ENCODE measurements at places on chromosomes 6 and 20.

DNA sequence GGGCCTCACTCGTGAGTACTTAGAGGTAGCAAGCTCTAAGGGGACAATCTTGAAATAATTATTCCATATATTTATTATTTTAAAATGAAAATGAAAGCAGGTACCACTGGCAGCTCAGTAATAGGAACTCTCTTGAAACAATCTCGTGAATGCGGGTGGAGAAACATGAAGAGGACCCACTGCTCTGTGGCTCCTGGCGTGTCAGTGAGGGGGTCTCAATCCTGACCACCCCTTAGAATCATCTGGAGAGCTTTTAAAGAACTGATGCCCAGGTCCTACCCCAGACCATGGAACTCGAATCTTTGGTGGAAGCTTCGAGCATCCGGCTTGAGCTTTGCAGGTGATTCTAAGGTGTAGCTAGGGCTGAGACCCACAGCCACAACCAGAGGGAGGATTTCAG lies 23.9 kb upstream of the PXDC1 start:
- no peak for DNase-seq

DNA sequence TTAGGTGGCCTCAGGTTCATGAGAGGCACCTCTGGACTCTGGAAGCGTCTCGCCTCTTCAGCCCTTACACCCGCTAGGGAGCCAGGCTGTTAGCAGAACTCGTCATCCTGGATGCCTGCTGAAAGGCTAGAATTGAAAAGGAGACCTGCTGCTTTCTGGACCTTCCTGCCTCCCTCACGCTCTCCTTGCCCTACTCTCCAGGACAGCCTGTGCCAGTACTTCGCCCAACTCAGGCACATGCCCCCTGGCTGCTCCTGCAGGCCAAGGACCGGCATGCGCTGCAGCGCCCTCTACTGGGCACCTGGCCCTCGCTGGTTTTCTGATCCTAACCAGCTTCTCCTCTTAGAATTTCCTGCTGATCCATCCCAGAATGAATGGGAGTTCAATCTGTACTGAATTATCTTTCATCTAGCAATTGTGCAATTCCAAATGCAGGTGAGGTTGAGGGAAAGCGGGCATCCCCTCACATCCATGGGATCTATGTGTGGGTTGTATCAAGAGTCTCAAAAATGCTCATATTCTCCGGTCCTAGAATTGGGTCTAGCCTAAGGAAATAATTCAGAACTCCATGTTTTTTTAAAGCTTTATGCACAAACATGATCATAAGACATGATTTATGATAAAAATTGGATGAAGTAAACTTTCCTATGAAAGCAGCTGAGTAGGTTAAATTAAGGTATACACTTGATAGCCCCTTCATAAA lies 78.0 kb downstream of the PTPN1 start:
- DNase-seq: peak; percentile 90

GRCh38 chr6:42124223-42124836 lies 18.1 kb downstream of the C6orf132 start:
- DNase-seq: no peak

DNA sequence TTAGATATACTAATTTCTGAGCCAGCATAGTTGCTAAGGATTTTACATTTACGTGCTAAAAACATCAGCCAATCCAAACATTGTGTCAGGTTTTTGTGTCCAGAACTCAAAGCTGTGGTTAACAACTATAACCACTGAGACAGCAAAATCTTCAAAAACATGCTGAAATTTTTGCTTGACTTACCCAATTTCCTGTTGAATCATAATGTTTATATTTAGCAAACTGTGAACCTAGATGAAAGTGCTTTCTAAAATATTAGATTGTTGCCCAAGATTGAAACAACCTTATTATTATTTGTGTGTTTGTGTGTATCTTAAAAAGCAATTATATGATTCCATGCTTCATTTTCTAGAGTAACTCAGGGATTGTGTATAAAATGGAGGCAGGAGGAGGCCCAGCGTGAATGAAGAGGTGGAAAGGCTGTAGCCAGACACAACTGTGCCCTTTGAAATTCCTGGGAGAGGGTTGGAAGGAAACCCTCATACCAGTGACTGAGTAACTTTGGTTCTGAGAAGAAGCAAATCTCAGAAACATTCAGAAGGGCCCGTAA lies 48.0 kb downstream of the ARMC2 start:
- no peak for DNase-seq

GRCh38 chr20:36549942-36550789 lies 8.8 kb downstream of the MYL9 start:
- DNase-seq: no peak

- DNase-seq: no peak
Observed at GRCh38 chr20:20391115-20391514, 23.2 kb downstream of the INSM1 start.

DNA sequence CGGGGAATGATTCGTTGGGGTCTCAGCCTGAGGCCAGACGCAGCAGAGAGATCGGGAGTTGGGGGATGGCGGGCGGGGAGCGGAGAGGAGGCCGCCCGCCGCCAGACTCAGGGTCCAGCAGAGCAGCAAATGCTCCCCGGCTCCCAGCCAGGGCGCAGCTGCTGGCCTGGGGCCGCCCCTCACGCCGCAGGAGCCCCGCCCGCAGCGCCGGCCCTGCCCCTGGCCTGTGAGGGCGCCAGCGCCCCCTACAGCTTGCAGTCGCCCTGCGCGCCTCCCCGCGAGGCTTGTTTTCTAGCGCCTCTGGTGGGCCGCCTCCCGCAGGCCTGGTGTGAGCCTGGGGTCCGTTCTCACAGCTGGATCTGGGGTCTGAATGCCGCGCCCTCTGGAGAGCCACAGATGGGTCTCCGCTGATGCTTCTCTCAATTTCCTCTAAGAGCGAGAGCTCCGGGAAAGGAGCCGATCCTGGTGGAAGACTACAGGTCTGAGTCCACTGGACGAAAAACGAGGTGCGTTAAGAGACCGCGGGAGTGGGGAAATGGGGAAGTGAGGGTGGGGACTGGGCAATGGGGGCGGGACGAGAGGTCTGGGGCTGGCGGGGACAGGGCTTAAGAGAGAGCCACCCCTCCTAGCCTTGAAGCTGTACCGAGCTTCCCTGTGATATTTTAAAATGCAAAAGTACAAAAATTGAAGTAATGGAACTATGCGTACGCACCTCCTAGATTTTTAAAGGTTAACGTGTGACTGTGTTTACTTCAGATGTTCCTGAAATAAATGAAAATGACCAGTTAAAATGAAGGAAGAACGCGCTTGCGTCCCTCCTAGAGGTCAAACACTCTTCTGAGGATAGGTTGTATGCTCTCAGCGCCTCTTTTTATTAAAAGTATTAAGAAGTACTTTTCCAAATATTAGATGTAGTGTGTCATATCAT lies 30.1 kb downstream of the TRIM38 start:
- peak; percentile 99 for DNase-seq

DNA sequence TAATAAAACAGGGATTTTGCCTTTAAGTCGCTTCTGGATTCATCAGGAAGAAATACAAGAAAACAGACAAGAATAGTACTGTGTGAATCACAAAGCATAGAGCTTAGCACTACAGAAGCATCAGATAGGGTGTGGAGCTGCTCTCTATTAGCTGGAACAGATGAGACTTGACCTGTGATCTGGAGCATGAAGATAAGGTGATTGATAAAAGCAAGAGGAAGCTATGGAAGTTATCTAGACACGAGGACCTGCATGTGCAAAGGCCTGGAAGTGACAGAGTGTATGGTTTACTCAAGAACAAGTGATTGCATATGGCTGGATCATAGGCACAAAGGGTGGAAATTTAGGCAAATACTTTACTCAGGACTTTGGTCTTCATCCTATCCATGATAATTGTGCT lies 112.9 kb upstream of the MLIP start:
- no peak for DNase-seq

- DNase-seq: no peak
Observed at GRCh38 chr20:49990271-49990720, 7.5 kb downstream of the SNAI1 start.

DNA sequence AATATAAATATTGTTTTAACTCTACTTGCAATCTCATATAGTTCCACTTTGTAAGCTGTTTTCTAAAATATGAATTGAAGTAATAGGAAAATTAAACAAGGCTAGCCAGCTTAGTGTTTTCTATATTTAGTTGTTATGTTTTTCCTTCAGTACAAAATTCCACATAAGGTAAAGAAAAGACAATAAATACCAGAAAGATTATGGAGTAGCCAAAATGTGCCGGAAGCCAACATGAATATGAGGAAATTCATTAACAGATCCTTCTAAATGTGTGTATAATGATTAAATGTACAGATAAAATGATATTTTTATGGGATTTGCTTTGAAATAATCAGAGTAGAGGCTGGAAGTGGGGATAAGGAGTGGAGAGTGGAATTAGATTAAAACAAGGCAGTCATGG lies 52.5 kb upstream of the COL21A1 start:
- DNase-seq: no peak

- DNase-seq: no peak
Observed at GRCh38 chr20:58218665-58219341, 9.7 kb downstream of the ANKRD60 start.

DNA sequence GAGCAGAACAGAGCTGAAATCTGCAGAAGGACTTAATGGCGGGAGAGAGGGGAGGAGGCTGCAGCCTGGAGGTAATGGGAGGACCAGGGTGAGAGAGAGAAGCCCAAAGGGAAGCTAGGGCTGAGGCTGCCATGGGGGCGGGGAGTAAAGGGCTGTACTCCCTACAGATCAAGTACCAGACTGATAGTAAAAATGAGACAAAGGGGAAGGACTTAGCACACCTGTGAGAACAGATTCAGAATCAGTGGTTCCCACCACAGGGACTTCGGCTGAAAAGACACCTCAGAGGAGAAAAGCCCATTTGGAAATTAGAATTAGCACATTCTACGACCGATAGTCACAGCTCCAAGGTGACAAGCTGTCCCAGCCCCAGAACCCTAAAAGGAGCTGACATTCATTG lies 6.4 kb upstream of the TBXT start:
- no peak for DNase-seq

All from osteocyte (in vitro differentiated cells).